ENCODE measurements at places on chromosomes 6 and 20.

GRCh38 chr20:12715371-12715770 lies 293.4 kb upstream of the SPTLC3 start:
- DNase-seq = no peak

DNA sequence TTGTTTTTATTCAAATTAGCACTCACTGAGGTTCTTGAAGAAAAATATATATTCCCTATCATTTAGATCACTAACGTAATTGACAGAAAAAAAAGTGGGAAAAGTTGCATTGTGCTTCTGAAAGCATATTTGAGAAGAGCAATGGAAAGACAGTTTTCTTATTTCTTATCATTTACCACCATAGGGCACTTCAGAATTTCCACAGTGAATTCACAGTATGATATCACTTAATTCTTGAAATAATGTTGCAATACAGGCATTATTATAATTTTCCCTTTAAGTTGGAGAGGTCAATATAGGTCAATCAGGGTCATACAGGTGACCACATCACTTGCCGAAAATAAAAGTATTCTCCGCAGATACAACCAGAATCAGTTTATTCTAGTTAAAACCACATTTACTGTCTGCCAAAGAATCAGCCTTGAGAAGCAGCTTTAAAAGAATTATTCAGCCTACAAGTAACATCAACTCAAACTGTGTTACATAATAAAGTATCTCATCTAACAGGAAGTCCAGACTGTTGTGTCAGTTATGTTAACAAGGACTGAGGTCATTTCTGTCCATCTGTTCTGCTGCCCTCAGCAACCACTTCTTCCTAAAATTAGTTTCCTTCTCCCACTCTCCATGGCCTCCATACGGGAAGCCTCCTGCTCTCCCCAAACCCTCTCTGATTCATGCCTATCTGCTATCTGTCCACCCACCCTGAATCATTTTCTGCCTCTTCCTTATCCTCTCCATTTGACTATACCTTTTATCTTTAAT lies 121.2 kb downstream of the SIM1 start:
- DNase-seq = no peak

- no peak for DNase-seq
These were observed 91.0 kb downstream of the NCR2 start for GRCh38 chr6:41426438-41426851.

DNA sequence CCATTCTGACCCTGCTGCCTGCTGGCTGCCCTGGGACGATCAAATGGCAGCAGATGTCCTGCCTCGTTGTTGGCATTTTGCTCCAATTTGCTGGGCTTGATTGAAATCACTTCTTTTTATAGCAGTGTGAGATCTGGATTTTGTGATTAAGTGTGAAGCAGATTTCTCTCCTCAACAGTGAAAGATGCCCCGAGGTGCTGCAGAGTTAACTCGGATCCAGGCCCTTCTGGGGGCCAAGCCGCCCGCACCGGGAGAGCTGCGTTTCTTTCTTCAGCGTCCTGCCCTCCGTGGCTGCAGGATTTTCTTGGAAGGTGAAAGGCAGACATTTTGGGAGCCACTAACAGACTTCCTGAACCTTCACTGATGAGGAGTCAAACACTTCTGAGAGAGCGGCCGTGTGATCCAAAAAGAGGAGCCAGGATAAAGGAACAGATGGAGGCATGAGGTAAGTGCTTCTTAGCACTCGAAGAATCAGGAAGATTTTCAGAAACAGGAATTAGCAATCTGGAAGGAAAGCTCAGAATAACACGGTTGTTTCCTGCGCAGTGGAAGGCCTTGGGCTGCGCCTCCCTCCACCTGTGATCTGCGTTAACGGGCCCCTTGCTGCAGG lies 139.5 kb upstream of the AFDN start:
- no peak for DNase-seq

DNA sequence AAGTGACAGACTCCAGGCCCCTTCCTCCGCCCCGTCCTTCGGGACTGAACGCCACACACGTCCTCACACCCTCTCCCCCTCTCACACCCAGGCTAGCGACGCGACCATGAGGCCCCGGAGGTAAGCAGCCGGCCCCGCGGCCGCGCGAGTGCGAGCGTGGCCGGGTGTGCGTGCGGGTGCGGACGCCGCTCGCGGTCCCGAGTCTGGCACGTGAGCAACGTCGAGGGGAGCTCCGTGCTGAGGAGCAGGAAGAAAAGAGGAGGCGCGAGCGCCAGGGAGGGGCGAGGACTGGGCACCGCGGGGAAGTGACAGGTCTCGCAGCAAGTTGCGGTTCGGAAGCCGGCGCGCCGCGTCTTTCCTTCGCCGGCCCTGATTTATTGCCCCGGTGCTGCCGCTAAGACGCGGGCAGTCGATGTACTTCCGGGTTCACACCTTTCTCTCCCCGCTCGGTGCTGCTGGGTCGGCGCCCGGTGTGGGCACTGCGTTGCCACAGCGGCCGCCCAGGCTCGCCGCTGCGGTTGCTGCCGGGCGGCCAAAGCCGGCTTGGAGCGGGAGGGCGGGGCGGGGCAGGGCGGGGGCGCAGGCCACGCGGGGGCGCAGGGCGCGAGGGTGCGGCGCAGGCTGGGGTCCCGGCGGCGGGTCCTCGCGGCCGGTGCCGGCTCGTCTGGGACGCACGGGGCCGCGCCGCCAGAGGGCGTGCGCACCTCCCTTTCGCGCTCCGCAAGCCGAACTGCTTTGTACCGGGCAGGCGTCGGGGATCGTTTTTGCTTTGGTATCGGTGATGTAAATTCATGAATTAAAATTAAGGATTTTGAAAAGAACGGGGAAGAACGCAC lies 15.8 kb upstream of the LIN28B start:
- no peak for DNase-seq

GRCh38 chr6:12014873-12015149 lies 2.7 kb downstream of the HIVEP1 start:
- DNase-seq = no peak

DNA sequence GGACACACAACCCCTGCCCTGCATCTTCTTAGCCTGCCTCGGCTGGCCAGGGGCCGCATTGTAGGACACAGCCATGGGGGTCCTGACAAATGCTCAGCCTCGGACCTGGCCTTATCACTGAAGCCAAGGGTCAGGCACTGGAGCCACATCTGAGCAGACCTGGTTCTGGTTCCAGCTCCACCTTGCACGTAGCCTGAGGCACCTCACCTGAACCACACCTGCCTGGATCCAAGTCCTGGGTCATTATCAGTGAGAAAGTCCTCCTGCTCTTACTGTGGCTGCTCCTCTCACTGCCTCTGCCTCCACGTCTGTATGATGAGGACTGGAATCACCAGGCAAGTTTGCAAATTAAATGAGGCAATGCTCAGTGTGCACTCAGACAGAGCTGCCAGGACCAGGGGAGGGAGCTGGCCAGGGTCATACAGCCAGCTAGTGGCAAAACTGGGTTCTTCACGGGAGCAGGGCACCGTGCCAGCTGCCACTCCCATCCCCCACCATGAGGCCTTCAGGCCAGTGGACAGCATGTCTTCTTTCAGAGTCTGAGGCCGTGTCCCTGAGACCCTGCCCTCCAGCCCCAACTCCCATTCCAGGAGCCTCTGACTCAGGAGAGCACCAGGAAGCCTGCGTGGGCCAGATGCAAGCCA lies 40.2 kb downstream of the MRPL14 start:
- DNase-seq = no peak

GRCh38 chr20:14984305-14984704 lies 646.9 kb upstream of the FLRT3 start:
- DNase-seq = no peak

- no peak for DNase-seq
These were observed 608.3 kb upstream of the CITED2 start for GRCh38 chr6:139982652-139983295.

Measured in stimulated activated CD8-positive, alpha-beta memory T cell treated with anti-CD3 and anti-CD28 coated beads, Interleukin-4, amount 100 ng/mL, for 1 hour (primary cell).